ENCODE measurements at places on chromosomes 5 and 9. TPM values are rescaled to one million over a fixed set of nuclear protein-coding genes. Genes with fewer than 3 reads are reported as not detected.

DNA sequence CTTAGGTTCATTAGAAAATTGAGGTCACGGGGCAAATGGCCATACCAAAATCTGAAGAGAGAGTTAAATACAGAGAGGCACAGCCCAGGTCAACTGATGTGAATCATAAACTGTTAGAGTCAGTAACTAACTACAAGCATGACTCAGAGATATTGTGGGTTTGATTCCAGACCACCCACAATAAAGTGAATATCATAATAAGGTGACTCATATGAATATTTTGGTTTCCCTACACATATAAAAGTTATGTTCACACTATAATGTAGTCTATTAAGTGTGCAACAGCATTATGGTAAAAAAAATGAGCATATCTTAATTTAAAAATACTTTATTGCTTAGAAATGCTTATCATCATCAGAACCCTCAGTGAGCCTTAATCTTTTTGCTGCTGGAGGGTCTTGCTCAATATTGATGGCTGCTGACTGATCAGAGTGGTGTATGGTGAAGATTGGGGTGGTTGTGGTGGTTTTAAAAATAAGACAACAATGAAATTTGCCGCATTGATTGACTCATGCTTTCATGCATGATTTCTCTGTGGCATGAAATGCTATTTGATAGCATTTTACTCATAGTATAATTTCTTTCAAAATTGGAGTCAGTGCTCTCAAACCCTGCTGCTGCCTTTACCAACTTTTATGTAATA is 53.1 kb upstream of the EDIL3 start:
- DNase-seq: no peak

DNA sequence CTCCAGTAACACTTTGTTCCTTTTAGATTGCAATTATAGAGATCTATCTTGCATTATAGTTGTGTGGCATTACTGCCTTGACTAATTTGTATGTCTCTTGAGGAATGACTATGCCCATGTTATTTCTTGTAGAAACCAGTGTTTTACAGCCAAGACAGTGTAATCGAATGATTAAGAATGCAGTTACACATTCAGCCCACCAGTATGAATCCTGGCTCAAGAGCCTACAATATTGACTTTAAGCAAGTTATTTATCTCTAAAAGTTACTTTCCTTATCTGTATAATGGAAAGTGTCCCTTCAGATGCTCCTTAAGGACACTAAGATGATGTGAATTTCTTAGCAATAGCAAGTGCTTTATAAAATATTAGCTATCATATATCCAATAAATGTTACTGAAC is 9.7 kb upstream of the SNX24 start:
- DNase-seq: no peak

GRCh38 chr5:10317825-10318682 is 10.4 kb upstream of the CMBL start:
- no peak for DNase-seq

DNA sequence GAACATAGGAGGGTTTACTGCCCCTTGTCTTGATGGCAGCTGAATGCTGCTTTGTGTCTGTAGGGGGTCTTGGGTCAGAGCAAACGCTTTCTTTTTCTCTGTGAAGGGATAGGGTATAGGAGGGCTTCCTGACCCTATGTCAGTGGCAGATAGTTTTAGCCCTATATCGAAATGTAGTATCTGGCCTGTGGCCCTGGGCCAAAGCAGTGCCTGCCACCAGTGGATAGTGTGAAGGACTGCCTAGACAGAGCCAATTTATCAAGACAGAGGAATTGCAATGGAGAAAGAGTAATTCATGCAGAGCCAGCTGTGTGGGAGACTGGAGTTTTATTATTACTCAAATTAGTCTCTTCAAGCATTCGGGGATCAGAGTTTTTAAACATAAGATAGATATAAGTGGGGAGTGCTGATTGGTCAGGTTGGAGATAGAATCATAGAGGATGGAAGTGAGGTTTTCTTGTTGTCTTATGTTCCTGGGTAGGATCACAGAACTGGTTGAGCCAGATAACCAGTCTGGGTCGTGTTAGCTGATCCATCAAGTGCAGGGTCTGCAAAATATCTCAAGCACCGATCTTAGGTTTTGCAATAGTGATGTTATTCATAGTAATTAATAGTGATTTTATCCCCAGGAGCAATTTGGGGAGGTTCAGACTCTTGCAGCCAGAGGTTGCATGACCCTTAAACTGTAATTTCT is 178.5 kb downstream of the GDNF start:
- no peak for DNase-seq

DNA sequence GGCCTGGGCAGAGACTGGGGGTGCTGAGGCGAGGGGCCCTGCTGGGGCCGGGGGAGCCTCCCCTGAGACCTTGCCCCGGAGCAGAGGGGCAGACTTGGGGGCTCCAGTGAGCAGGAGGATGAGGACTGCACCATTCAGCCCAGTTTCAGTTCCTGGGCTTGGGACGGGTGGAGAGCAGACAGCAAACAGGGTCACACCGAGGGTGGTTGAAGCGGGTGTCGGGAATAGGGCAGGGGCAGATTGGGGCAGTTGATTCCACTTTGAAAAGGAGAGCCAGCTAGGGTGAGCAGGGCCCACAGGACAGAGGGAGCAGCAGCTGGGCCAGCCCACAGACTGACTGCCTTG is 4.5 kb downstream of the GRK6 start:
- DNase-seq: no peak

GRCh38 chr5:164433106-164433870 is 927.9 kb downstream of the MAT2B start:
- no peak for DNase-seq

GRCh38 chr5:71892641-71893365 is 173.7 kb downstream of the CARTPT start:
- DNase-seq: no peak

GRCh38 chr9:69078581-69078980 is 43.0 kb downstream of the FXN start:
- DNase-seq: no peak

The THBS4 gene
- 6.9 TPM for total RNA-seq

The SLCO4C1 gene
- total RNA-seq: 3.9 TPM

The IFNK gene
- total RNA-seq: not detected

The NR4A3 gene
- total RNA-seq: 0.93 TPM

The CCDC107 gene
- total RNA-seq: 15.4 TPM
